ENCODE measurements at places on chromosomes 7 and 10. TPM values are rescaled to one million over a fixed set of nuclear protein-coding genes. Genes with fewer than 3 reads are reported as not detected.

DNA sequence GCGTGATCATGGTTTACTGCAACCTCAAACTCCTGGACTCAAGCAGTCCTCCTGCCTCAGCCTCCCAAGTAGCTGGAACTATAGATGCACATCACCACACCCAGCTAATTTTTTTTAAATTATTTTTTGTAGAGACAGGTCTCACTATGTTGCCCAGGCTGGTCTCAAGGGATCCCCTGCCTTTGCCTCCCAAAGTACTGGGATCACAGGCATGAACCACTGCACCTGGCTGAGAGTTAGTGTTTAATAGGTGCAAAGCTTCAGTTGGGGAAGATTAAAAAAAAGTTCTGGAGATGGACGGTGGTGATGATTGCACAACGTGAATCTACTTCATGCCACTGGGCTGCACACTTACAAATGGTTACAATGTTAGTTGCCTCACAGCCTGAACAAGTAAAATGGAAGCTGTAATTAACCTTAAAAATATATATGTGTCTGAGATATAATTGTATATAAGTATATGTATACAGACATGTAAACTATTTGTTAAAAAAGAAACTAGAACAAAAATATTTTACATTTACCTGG is 106.4 kb upstream of the ZNF438 start:
- no peaks in the 10 kb centered on the region for H3K36me3 ChIP-seq
- no peaks in the 10 kb centered on the region for H3K27me3 ChIP-seq
- no peak overlapping the region for H3K27ac ChIP-seq
- no peak for DNase-seq
- peaks cover 31% of the 10 kb centered on the region for H3K4me1 ChIP-seq
- H3K4me3 ChIP-seq = no peak overlapping the region

ERVW-1 gene
- total RNA-seq = not detected

- DNase-seq = no peak
- no peaks in the 10 kb centered on the region for H3K36me3 ChIP-seq
- H3K27ac ChIP-seq = no peak overlapping the region
- no peaks in the 10 kb centered on the region for H3K27me3 ChIP-seq
Observed at GRCh38 chr10:61839916-61840315, 61.6 kb upstream of the ARID5B start.

ITGA8 gene
- not detected for total RNA-seq

DNA sequence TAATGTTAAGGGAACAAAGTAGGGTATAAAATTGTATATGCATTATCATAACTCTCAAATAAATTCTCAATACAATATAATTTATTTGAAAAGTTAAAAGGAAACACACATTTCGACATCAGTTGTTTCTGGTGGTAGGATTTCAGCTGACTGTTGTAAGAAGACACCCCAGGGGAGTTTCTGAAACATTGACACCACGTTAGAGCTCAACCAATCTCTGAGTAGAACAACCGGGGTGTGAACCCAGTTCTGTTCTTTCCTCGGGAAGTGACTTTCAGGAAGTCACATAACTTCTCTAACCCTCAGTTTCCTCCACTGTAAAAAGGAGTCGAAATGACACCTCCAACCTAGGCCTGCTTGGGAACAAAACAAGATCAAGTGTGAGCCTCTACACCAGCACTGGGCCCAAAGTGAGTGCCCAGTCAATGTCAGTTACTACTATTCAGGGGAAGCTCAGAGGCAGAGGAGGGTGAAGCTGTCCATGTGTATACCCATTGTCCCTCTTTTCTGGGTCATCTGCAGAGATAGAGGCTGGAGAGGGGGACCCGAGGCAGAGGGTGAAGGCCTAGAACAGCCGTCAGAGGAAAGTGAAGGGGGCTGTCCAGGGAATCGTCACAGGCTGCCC is 67.1 kb downstream of the AOAH start:
- no peak for DNase-seq
- H3K36me3 ChIP-seq = peaks cover 15% of the 10 kb centered on the region
- H3K4me3 ChIP-seq = no peak overlapping the region
- peaks cover 47% of the 10 kb centered on the region for H3K4me1 ChIP-seq

DNA sequence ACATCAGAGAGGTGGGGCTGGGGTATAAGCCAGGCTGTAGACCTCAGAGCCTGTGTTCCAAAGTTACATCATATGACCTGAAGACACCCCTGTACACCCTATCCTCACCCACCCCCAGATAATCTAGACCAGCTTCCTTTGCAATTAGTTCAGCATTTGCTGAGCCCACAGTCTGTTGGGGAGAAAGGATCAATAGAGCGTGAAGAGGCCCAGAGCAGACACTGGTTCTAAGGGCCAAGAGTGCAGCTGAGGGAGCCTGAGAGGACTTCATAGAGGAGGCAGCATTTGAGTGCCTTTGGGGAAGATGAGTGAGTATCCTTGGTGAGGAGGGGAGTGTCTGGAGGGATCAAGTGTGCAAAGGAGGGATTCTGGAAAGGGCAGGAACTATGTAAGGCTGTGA is 58.6 kb downstream of the PRF1 start:
- H3K27me3 ChIP-seq = no peaks in the 10 kb centered on the region
- H3K27ac ChIP-seq = no peak overlapping the region
- DNase-seq = no peak
- no peaks in the 10 kb centered on the region for H3K4me1 ChIP-seq
- no peak overlapping the region for H3K4me3 ChIP-seq

DNA sequence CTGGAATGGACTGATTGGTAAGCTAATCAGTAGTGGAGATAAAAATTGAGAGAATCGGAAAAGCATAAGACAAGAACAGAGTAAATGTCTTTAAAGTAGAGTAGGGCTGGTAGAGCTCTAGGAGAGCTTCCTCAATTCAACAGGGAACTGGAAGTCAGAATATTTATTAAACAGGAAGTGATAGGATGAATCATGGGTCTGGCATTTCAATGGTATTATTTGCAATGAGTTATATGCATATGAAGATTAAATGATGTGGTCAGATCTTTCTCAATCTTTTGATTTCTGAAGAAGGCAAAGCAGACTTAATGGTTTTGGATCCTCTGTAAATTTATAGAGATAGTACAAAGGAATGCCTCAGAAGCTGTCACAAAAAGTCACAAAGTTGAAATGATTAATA is 349.0 kb downstream of the HPSE2 start:
- no peak overlapping the region for H3K27ac ChIP-seq
- no peaks in the 10 kb centered on the region for H3K4me1 ChIP-seq
- H3K27me3 ChIP-seq = peaks cover 4% of the 10 kb centered on the region

DNA sequence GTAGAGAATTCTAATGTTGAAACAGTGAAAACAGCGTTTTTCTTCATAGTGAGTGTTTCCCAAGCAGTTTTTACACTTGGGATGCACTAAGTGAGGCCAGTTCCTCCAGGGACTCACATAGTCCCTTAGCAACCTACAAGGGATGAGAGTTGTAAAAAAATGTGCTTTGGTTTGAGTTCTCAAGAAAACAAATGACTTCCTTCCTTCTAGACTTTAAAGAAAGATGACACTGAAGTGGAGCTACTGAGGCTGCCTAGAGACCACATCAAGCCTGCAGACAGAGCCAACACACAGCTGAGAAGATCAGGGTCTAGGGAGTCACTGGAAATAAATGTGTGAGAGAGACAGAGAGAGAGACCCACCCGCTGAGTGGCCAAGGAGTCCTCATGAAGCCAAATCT is 264.4 kb downstream of the TNS3 start:
- no peak overlapping the region for H3K4me3 ChIP-seq
- DNase-seq = no peak
- H3K27ac ChIP-seq = no peak overlapping the region
- peaks cover 11% of the 10 kb centered on the region for H3K27me3 ChIP-seq
- no peaks in the 10 kb centered on the region for H3K36me3 ChIP-seq
- H3K4me1 ChIP-seq = peaks cover 6% of the 10 kb centered on the region

FASTK gene
- total RNA-seq = 68.7 TPM

CYP2C9 gene
- total RNA-seq = not detected

FAM171A1 gene
- 7.0 TPM for total RNA-seq

DNA sequence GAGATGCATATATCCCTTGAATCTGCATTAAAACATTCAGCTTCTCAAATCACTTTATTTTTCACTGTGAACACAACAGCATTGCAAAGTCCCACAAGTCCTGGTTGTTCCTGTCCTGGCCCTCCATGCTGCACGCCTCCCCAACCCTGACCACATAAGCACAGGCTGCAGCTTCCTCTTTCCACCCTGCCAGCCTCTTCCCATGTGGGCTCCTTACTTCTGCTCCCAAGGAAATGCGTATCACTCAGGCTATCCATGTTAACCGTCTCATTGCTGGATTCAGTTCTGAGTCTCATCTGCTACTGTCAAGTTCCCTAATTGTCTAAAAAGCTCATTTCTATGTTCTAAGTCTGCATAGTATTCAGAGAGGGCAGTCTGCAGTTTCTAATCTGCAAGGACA is 89.7 kb upstream of the ZPBP start:
- no peak for DNase-seq
- no peak overlapping the region for H3K4me3 ChIP-seq
- H3K36me3 ChIP-seq = no peaks in the 10 kb centered on the region
- H3K27me3 ChIP-seq = no peaks in the 10 kb centered on the region

GSTO2 gene
- total RNA-seq = 1.5 TPM

CSGALNACT2 gene
- total RNA-seq = 16.8 TPM

- peaks cover 13% of the 10 kb centered on the region for H3K36me3 ChIP-seq
- no peak overlapping the region for H3K4me3 ChIP-seq
- no peak for DNase-seq
- H3K27me3 ChIP-seq = no peaks in the 10 kb centered on the region
Observed at GRCh38 chr7:108372618-108373017, 83.6 kb downstream of the NRCAM start.

DNA sequence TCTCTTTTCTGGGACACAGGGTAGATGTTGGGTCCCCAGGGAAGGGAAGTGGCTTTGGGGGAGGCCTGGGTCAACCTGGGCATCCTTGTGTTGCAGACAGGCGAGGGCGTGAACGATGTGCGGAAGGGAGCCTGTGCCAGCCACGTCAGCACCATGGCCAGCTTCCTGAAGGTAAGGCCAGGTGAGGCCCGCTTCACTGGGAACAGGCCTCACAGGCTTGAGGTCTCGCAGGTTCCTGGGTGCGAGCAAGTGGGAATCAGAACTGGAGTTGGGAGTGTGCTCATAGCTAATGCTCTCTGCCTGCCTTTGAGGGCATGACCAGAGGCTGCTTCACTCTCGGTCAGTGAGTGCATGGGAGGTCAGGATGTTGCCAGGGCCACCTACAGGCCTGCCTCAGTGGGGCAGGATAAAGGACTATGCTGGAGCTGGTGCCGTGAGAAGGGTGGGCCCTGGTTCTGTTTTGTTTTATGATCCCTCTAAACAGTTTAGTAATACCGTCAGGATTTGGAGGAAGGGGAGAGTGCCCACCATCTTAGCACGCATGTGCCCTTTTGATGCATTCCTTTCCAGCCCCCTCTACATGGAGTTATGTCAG is 8.4 kb downstream of the DBNL start:
- H3K27ac ChIP-seq = no peak overlapping the region
- no peaks in the 10 kb centered on the region for H3K27me3 ChIP-seq
- H3K4me3 ChIP-seq = no peak overlapping the region
- peaks cover 49% of the 10 kb centered on the region for H3K4me1 ChIP-seq

TUBB8 gene
- total RNA-seq = not detected

- DNase-seq = no peak
- H3K27me3 ChIP-seq = peaks cover 13% of the 10 kb centered on the region
- peaks cover 11% of the 10 kb centered on the region for H3K36me3 ChIP-seq
- no peak overlapping the region for H3K4me3 ChIP-seq
Observed at GRCh38 chr10:14384116-14384730, 53.5 kb upstream of the FRMD4A start.

DNA sequence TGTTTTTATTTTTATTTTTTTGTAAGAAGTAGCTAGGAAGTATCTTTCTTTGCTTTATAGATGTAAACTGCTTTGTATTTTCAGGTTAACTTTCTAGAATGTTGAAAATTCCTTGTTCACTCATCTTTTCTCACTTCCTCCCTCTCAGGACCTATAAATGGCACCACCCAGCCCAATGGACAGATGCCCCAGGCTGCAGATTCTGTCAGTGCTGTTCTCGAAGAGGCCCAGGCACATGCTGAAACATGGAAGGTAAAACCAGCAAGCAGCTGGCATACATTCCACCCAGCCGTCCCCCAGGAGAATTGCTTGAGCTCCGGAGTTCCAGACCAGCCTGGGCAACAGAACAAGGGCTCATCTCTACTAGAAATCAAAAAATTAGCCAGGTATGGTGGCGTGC is 47.1 kb upstream of the PDSS1 start:
- no peak overlapping the region for H3K27ac ChIP-seq
- H3K4me3 ChIP-seq = no peak overlapping the region
- H3K4me1 ChIP-seq = no peaks in the 10 kb centered on the region
- H3K36me3 ChIP-seq = no peaks in the 10 kb centered on the region
- no peak for DNase-seq

EDRF1 gene
- 28.1 TPM for total RNA-seq

TFR2 gene
- 11.1 TPM for total RNA-seq

GRCh38 chr7:22430457-22430856 is 69.5 kb downstream of the STEAP1B start:
- H3K27ac ChIP-seq = no peak overlapping the region
- H3K4me1 ChIP-seq = no peaks in the 10 kb centered on the region
- H3K27me3 ChIP-seq = no peaks in the 10 kb centered on the region
- no peak for DNase-seq

GRCh38 chr10:21057989-21058388 is 160.9 kb upstream of the NEBL start:
- no peak overlapping the region for H3K4me3 ChIP-seq
- H3K27ac ChIP-seq = no peak overlapping the region
- DNase-seq = no peak
- H3K4me1 ChIP-seq = peaks cover 6% of the 10 kb centered on the region

GRCh38 chr10:91418416-91418815 is 8.3 kb downstream of the HECTD2 start:
- H3K27ac ChIP-seq = no peak overlapping the region
- no peaks in the 10 kb centered on the region for H3K27me3 ChIP-seq
- H3K36me3 ChIP-seq = no peaks in the 10 kb centered on the region
- DNase-seq = no peak
- peaks cover 11% of the 10 kb centered on the region for H3K4me1 ChIP-seq

RBP3 gene
- total RNA-seq = not detected

GRCh38 chr7:32511791-32512190 is 16.5 kb downstream of the AVL9 start:
- H3K27ac ChIP-seq = peak overlapping the region; percentile 23
- peaks cover 78% of the 10 kb centered on the region for H3K4me1 ChIP-seq
- DNase-seq = no peak
- H3K27me3 ChIP-seq = no peaks in the 10 kb centered on the region
- H3K36me3 ChIP-seq = peaks cover 68% of the 10 kb centered on the region
- H3K4me3 ChIP-seq = no peak overlapping the region

All from activated naive CD8-positive, alpha-beta T cell treated with anti-CD3 and anti-CD28 coated beads for 36 hours (primary cell).